ENCODE measurements at places on chromosomes 5 and 9.

DNA sequence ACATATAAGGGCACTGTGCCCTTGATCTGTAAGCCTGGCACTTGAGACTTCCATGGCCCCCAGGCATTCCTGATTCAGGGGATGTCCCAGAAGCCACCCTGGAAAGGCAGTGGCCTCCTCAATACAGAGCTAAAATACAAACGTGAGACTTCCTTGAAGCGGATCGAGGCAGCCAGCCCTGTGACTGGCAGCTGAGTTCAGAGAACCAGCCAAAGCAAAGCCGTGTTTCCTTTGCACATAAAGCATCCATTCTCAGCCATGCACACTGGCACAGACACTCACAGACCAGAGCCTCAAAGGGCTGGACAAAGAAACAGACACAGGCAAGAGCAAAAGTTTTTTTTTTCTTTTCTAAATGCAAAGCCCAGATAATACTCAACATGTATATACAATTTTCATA lies 18.8 kb upstream of the CPEB4 start:
- DNase-seq, result no peak

DNA sequence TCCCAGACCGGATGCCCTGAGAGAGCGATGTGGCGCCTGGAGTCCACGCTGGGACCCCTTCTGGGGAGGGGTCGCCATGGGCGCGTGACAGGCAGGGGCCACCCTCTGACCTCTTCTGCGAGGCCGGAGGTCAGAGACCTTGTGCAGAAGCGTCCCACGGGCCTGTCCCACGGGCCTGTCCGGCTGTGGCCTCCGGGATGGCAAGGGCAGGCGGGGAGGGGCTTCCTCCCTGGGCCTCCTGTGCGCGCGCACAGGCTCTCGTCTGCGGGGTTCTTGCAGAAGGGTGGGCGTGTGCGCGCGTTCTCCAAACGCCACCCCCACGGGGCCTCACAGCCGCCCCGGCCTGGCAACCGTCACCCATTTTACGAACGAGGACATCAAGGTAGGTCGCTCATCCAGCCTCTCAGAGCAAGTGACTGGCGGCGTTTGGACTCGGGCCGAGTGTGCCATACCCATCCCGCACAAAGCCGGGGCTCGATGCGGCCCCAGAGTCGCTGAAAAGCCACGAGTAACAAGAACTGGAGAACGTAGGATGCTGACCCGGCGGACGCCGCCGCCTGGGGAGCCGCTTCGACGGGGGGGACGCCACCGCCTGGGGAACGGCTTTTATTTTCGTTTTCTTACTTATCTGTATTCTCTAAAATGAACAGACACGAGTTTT lies 897 bp downstream of the AHRR start:
- no peak for DNase-seq

DNA sequence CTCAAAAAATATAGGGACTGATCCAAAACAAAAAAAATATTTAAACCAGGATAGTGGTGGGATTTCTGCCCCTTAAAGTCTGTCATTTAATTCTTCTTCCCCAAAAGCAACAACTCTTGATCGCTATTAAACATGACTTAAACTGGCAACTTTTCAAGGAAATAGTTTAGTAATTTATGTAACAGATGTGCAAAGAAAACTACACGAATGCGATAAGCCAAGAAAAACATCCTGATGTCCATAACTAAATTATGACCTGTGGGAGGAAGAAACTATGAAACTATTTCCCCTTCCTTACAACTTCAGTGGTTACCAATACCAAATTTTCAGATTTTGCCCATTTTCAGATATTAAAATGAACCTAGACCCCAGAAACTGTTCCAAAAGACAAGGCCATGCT lies 31.5 kb downstream of the CLINT1 start:
- DNase-seq, result no peak

- no peak for DNase-seq
Measured at GRCh38 chr5:38112938-38113337, 145.4 kb upstream of the EGFLAM start.

GRCh38 chr9:36940881-36941280 lies 93.2 kb downstream of the PAX5 start:
- no peak for DNase-seq
